CD8-positive, alpha-beta memory T cell (primary cell): ENCODE measurements at places on chromosomes 3 and 15. TPM values are rescaled to one million over a fixed set of nuclear protein-coding genes. Genes with fewer than 3 reads are reported as not detected.

NR1I2 gene
- 0.35 TPM for total RNA-seq

MAP3K13 gene
- total RNA-seq: 15.2 TPM

CHRNA3 gene
- total RNA-seq: not detected

CACNA1D gene
- total RNA-seq: 0.26 TPM

PTX3 gene
- not detected for total RNA-seq

LDHAL6B gene
- not detected for total RNA-seq

TNNC1 gene
- 2.2 TPM for total RNA-seq

METTL6 gene
- 23.2 TPM for total RNA-seq
